Activated gamma-delta T cell (primary cell): ENCODE measurements at places on chromosomes 13 and 19.

DNA sequence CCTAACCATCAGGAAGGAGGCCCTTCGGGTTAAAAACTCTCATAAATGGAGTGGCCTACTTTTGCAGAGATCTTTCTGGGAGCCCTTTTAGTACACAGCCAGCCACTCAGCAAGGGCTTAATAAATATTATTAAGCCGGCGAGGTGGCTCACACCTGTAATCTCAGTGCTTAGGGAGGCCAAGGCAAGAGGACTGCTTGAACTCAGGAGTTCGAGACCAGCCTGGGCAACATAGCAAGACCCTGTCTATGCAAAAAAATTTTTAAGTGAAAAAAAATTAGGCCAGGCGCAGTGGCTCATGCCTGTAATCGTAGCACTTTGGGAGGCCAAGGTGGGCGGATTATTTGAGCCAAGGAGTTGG is 810 bp upstream of the KANK2 start:
- DNase-seq, result no peak

DNA sequence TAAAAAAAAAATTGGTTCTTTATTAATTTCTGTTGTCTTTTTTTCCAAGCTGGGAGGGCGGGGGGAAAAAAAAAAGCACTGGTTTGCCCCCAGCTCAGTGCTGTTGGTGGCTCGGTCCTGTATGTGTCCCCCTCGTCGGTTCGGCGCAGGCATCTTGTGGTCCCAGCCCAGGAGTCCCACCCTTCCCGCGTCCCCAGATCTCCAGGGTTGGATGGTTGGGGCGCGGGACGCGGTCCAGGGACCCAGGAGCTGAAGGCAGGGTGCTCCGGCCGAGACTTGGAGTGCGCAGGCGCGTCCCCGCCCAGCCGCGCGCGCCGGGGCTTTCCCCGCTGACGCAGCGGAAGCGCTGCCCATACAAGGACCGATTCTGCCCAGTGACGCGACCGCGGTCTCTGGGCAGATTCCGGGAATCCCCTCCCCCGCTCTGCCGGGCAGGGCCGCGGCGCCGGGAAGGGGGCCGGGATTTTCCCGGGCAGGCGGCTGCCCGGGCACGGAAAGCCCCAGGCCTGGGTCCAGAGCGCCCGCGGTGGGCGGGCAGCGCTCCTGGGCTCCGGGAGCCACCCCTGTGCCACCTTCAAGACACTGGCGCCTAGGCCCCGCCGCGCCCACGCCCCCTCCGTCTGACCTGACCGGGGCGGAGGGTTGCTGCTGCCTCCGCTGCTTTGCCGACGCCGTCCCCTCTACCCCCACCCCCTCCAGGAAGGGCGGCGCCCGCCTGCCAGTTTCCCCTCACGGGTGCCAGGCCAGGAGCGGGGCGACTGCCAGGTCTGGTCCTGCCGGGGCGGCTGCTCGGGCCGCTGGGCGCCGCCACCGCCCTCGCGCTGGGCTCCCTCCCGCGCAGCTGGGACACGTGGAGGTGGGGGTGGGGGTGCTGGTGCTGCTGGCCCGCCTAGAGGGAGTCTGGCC is 2.3 kb downstream of the JUNB start:
- DNase-seq, result peak; percentile 99

DNA sequence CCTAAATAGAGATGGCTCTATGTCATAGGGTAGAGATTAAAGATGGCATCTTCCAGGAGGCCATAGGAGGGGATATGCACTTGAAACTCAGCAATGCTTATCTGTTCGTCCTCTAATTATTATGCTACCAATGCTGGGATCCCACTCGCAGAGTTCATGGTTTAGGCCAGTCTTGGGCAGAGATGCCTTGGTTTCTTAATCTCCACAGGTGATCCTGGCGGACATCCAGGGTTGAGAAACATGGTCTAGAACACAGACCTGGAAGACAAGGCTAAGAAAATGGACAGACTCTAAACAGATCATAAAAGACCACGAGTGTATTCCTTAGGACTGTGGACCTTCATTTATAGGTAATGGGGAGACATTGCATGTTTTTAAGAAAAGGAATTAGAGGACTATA is 70.0 kb upstream of the IRS2 start:
- no peak for DNase-seq

DNA sequence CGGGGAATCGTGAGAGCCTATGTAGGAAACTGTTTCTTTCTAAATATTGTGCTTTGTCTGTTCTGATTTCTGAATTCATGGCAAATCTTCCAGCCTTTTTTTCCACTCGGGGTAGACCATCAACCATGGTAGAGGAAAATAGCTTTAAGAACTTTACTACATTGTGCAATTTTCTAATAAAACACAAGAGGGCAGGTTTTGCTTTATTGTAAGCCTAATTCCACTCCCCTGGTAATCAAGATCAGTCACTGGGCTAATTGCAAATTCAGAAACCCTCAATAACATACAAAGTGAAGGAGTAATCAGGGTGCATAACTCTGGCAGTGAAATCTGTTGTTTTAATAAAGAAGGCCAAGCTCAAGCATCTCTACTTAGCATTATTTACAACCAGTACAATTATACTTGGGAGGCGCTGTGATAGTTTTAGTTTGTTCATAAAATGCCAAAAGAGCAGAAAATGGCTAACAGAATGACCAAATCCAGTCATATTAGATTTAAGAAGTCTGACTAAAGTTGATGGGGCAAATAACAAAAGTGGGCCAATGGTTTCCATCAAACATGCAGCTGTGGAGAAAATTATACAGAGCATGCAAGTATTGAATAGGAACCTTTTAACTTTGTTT is 43.8 kb downstream of the DCT start:
- no peak for DNase-seq

DNA sequence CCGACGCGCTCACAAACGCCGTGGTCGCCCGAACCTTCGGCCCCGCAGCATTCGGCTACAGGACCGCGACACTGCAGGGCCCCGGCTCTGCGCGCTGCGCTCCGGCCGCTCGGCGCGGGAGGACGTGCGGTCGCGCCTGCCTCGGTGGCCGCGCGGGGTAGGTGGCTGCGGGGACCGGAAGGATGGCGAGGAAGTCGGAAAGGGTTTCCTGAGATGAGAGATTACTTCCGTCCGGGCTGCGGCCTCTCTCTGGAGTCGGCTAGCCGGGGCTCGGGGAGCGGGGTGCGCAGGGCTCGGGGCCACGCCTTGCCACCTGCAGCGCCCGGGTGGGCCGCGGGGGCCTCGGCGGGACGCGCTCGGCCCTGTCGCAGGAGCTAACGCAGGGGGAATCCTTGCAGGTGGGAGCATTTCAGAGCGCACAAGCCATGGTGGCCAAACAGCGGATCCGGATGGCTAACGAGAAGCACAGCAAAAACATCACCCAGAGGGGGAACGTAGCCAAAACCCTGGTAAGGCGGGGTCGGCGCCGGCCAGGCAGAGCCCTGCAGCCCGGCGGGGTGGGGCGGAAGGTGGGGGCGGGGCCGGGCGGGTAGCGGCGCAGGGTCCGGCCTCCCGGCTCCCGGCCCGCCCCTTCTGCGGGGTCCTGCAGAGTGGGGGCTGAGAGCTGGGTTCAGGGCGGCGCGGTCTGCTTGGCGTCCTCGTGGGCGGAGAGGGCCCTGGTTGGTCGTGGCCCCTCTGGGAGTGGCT is at the start of gene SERP2:
Gene SERP2, plus strand, starts transcription at position 224 of the 747 bp plus-strand sequence. Its CDS starts 202 bp downstream, at position 426.
- DNase-seq, result peak; percentile 12

- DNase-seq, result no peak
These were observed 2.6 kb downstream of the SULT2B1 start for GRCh38 chr19:48554385-48555091.

- DNase-seq, result no peak
These were observed 54.7 kb downstream of the MBNL2 start for GRCh38 chr13:97276862-97277269.

GRCh38 chr19:21434967-21435544 is 38.1 kb downstream of the ZNF493 start:
- no peak for DNase-seq

GRCh38 chr13:23918208-23918607 is 20.9 kb upstream of the C1QTNF9B start:
- no peak for DNase-seq

- DNase-seq, result peak; percentile 3
These were observed 564 bp downstream of the HS6ST3 start for GRCh38 chr13:96090240-96091101.

DNA sequence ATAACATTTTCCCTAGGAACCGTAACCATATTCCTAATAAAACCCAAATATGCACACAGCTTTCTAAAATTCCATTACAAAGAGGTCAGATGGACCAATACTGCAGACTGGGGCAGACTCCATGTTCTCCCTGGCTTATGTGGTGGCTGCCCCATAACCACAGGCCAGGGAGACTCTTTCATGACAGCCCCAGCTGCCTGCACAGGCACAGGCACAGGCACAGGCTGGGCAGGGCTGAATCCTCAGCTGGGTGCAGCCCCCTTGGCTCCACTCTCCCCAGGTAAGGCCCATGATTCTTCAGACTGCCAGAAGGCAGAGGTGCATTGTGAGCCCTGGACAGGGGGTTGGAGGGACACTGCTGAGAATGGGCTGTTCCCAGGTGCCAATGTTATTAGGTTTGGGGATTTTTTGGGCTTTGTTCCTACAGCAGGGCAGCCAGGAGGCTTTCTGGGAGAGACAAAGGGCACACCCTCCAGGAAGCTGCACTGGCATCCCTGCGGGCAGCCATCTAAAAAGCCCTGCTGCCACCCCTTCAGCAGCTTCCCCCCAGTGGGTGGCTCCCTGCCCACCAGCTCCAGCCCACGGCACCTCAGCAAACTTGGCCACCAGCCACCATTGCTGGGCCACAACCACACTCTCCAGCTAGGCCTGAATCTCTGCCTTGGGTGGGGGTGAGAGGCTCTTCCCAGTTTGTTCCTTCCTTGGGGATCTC is 20.0 kb downstream of the DOCK9 start:
- DNase-seq, result no peak
